ENCODE measurements at places on chromosomes 5 and 9.

DNA sequence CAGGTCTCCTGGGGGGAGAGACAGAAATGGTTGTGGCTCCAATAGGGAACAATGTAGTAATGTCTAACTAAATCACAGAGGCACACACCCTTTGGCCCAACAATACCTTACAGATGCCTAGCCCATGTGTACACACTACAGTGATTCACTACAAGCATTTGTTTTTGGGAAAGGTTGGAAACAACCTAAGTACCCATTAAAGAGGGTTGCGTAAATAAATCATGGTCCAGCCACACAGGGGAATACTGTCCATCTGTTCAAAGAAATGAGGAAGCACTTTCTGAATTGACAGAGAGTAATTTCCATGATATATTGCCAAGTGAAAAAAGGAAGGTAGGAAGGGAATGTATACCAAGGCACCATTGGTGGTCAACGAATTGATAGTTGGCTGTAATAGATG, 22.0 kb upstream of the GTF3C5 start:
- DNase-seq, result no peak

DNA sequence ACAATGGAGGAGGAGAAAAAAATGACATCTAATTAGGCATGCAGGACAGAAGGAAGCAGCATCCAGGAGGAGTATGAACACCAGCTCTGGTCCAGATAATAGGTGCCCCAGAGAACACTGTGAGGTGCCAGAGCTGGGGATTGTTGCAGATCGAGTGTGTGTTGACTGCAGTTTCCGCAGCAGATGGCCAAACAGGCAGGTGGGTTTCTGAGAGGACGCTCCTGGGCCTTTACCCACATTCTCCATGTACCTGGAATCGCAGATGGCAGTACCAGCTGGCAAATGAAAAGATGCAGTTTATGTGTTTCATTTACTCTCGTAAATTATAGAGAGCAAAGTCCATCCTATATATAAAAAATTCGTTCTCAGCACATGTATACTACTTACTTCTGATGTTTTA, 182.2 kb upstream of the ISL1 start:
- no peak for DNase-seq

- no peak for DNase-seq
These were observed 372.1 kb downstream of the DTWD2 start for GRCh38 chr5:118616281-118616680.

GRCh38 chr5:122030251-122030650, 47.8 kb downstream of the LOX start:
- no peak for DNase-seq

DNA sequence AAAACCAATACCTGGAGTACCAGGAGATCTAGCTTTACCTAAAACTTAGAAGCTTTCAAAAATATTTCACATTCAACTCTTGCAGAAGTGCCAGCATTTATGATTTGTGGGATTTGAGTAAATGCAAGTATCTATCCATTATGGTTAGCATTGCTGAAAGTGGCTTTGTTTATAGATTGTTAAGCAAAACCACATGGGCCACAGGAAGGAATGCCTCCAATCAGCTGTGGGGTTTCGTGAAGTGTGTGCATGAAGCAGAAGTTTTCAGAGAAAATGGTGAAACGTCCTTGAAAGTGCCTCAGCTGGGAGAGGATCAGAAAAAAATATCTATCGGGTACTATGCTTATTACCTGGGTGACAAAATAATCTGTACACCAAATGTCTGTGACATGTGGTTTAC, 4.2 kb downstream of the LECT2 start:
- DNase-seq, result no peak

DNA sequence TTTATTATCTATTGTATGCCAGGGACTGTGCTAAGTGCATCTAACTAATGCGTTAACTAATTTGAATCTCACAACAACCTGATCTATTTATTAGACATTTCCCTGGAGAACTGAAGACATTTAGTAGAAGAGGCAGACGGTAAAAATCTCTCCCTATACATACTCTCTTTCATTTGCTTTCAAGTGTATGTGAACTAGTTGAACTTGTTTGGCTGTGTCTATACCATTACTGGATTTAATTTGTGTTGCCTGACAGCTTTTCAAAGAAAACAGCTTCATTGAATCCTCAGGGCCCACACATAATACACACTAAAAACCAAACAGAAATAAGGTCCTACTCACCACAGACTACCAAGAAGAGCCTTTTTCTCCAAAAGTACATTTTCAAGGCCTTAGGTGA, 133.6 kb upstream of the NR3C1 start:
- no peak for DNase-seq

DNA sequence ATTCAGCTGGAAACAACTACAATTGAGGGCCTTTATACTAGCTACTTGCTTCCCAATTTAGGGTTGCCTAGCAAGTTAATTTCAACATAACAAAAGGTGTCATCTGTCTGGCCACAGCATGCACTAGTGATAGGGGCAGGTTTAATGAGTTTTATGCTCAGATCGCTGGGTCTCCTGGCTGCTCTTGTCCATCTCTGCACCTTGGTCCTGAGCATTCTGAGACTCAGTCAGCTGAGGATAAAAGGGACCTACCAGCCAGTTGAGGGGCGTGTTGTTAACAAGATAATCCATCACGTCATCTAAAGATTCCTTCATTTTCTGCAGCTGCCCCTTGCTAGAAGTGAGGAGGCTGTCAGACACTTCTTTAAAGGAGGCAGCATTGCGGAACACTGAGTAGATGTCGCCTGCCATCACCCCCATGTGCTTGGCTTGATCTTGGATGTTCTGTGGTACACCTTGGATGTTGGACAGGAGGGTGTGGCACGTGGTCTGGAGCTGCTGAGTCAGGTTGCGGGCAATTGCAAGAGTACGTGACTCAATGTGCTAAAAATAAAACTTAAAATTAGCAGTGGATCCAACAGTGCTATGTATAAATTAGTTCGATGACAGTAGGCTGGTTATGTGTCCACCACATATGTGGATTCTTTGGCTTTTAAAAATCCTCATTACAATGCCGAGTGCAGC, 11.0 kb downstream of the PLIN2 start:
- no peak for DNase-seq

DNA sequence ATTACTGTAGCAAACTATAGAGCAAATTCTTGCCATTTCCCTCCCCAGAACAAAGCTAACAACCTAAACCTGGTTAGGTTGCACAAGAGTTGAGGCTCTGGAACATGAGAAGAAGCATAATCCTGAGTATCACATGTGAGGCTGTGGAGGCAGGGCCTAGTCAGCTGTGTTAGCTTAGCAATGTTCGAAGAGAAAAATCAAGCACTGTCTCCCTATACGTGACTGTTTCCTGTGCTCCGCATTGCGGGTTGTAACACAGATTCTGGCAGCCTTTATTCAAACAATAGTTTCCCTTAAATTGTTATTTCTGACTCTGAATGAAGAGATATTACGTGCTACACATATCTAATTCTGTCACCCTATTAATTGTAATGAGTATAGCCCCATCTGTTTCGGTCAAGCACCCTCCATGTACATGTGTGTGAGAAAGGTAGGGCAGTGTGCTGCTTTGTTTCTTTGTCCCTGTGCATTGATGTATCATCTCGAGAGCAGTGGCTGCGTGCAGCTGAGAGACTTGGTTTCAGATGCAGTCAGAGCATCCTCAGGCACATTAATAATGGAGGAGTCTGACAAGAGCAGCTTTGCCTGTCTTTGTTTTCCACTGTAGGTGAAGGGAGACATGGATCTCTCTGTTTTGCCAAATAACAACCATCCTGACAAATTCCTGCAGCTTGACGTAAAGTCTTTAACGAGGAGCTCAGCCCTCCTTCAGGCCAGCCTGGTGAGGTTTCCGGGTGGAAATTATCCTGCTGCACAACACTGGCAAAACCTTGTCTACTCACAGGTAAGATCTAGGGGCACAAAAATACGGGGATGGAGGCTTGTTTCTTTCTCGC, at the start of gene MINAR2:
Gene MINAR2, plus strand, starts transcription at position 523 of the 836 bp plus-strand sequence. Its CDS starts 97 bp downstream, at position 620.
- DNase-seq, result no peak

DNA sequence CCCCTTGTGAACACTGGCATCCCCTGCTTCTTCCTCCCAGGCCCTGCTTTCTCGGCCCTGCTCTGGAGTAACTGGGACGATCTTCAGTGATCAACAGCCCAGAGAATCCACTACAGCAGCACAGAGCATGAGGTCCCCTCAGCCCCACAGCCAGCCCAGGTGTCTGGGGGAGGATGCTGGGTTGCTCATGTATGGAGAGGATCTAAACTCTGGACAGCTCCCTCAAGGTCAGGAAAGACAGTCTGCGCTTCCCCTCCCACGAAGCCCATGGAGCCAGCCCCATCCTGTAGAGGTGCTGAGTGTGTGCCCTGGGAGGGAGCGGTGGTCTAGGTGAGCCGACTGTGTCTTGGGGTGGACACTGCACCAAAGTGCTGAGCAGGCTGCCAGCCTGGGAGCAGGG, 190.2 kb downstream of the GABBR2 start:
- no peak for DNase-seq

DNA sequence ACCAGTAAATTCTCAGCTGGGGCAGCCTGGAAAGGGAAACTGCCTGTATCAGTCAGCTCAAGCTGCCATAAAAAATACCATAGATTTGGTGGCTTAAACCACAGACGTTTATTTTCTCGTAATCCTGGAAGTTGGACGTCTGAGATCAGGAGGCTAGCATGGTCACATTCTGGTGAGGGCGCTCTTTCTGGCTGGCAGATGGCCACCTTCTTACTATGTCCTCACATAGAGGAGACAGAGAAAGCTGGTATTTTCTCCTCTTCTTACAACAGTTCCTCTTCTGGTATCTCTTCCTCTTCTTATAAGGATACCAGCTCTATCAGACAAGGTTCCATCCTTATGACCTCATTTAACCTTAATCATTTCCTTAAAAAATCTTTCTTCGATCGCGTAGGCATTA, 50.5 kb upstream of the RFX3 start:
- no peak for DNase-seq

DNA sequence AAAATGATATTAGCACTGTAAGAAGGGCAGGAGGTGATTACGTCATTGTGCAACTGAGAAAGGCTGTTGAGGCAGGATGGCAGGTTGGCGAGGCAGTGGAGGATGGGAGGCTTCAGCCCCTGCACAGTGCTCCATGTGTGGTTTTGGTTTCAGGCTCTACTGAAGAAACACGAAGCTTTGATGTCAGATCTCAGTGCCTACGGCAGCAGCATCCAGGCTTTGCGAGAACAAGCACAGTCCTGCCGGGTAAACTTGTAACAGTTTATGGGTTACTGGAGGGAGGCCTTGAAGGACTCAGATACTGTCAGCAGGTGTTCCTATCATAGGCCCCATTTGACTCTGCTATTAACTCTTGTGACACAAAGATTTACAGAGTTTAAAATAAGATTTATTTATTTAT, 35.1 kb downstream of the SPTAN1 start:
- no peak for DNase-seq

- DNase-seq, result no peak
These were observed 471.7 kb upstream of the RORB start for GRCh38 chr9:74025402-74025925.

DNA sequence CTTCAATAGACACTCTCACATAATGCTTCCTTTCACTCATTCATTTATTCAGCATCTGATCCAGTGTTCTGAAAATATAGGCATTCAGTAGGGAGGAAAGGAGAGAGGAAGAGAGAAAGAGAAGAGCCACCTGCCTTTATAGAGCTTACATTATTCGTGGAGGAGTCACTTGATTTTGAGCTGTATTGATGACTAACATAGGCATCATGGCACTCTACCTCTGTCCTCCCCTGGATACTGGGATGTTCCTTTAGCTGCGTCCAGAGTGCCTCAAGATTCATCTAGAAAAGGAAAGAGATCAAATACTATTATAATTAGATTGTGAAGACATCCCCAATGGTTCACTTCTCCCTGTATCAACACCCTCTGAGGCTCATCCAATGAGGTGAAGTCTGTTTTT, 345.1 kb downstream of the SPATA31D1 start:
- no peak for DNase-seq

DNA sequence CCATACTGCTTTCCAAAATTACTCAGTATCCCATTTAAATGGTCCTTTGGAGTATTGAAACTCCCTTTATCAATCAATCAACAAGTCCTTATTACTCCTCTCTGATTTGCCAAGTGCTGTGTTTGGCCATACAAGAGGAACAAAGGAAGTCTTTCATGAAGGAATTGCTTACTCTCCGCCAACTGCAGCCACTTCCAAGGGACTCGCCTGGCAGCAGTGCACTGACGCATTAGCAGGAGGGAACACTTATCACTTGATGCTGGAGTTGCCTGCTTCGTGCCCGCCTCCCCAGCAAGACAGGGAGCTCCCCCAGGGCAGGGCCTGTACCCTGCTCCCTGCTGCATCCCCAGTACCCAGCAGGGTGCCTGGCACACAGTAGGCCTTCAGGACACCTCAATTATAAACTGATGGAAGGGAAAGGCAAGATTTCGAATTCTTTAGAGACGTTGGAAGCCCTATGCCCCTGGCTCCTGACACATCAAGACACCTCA, 97.9 kb downstream of the CRB2 start:
- DNase-seq, result no peak

DNA sequence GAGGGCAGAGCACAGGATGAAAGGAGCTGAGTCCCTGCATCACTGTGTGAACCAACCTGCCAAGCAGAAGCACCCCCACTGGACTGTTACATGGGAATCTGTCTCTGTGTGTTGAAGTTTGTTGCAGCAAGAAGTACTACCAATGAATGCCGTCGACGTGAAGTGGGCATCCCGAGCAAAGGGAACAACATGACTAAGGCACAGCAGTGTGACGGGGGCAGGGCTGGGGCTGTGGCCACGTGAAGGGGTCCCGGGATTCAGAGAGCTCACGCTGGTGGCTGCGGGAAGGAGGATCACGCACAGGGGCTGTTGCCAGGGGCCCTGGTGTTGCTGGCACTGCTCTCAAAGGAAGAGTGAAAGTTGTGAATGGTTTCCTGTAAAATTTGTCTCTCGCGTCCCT, 27.5 kb upstream of the GABBR2 start:
- no peak for DNase-seq

- no peak for DNase-seq
These were observed 24.2 kb downstream of the STC2 start for GRCh38 chr5:173303878-173304590.

- DNase-seq, result peak; percentile 87
These were observed 29.6 kb downstream of the LHX2 start for GRCh38 chr9:124040935-124041816.

DNA sequence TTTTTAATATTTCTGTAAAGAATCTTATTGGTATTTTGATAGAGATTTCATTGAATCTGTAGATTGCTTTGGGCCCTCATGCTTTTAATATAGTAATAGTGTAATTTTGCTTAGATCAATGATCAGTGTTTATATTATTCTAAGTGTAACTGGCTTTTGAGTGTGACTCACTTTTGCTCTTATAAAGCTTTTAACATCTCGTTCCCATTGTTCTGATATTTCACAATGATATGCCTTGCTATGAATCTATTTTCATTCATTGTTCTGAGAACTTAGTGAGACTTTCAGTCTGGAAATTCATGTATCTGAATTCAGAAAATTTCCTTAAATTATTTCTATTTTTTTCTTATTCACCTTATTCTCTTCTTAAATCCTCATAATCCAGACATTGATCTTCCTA, 13.5 kb upstream of the MAMDC2 start:
- no peak for DNase-seq

GRCh38 chr9:106107716-106108115, 413.4 kb downstream of the TMEM38B start:
- DNase-seq, result no peak

GRCh38 chr5:149489605-149490037, 61.6 kb downstream of the CSNK1A1 start:
- no peak for DNase-seq
